ENCODE measurements at places on chromosomes 6 and 20.

DNA sequence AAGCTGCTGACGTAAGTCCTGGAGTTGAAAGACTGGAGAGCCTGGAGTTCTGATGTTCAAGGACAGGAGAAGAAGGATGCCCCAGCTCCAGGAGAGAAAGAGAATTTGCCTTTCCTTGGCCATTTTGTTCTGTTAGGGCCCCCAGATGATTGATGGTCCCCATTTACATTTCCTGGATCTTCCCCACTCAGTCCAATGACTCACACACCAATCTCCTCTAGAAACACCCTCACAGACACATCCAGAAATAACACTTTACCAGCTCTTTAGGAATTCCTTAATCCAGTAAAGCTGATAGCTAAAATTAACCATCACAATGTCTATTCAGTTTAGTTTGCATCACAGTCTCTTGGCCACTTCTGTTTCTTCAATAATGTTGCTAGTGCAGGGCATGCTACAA is 260.2 kb upstream of the IRAK1BP1 start:
- no peak for DNase-seq

DNA sequence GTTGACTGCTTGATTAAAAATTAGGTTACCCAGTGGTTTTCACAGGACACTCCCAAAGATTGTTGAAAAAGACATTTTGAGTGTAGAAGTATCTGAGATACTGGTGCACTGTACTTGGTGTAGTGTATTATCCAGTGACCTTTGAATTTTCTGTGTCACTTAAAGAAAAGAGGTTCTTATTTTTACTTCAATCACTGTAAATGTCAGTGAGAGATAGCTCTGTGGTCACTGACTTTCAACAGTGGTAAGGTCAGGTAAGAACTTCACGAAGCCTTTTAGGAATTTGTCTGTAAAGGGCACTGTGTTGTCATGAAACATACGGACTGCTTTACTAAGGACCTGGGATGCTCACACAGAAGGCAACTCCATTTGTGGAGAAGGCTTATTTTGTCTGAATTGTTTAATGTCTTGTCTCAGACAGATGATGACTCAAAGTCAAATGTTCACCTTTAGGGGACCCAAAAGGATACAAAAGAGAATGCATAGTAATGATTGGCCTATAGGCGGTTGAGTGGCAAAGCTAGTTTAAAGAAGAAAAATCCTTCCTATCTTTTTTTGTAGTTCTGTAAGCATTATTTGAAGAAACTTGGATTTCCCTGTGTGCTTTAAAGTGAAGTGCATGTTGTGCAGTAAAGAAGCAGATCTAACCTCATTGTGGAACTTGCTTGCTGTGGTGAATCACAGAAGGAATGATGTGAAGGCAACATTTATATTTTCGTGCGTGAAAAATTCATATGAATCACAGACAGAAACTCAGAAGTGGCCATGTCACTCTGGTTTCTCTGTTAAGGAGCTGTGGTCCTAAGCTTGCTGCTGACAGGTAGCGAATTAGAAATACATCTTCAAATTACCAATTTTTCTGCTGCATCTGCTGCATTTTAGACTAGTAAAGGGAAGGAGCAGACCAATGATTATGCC is 47.3 kb downstream of the ZFAND3 start:
- no peak for DNase-seq

DNA sequence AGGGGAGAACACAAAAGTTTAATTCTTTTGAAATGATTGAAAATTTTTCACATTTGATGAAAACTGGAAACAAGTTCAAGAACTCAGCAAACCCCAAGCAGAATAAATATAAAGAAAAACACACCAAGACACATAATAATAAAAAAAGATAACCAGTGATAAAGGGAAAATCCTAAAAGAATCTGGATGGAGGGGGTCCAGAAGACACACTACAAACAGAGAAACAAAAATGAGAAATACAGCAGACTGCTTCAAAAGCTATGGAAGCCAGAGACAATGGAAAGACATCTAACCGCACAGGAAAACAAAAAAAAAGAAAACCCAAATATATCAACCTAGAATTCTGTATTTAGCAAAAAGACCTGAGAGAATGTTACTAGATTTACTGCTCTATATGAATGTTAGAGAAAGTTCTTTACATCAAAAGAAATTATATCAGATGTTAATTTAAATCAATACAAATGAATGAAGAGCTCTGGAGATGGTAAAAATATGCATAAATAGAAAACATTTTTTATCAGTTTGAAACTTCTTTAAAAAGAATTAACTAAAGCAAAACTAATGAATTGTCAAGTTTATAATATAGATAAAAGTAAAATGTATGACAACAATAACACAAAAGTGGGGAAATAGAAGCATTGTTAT is 310.7 kb upstream of the PREP start:
- DNase-seq = no peak

DNA sequence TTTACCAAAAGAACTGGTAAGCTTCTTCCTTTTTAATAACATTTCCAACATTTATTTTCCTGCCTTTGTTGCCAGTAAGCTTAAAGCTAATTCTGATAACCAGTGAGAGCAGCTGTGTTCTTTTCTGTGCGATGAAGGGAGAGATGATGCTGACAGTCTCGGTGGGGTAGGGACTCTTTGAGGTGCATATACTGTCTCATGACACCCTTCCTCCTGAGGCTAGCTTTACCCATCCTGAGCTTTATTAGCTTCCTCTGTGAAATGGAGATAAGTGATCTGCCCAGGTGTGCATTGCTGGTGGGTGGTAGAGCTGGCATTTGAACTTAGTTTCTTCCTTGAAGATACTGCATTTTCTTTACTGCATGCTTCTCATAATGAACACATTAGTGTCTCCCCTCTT is 92.5 kb downstream of the LRRC1 start:
- no peak for DNase-seq
